Memory B cell (primary cell): ENCODE measurements at places on chromosomes 1 and 21.

DNA sequence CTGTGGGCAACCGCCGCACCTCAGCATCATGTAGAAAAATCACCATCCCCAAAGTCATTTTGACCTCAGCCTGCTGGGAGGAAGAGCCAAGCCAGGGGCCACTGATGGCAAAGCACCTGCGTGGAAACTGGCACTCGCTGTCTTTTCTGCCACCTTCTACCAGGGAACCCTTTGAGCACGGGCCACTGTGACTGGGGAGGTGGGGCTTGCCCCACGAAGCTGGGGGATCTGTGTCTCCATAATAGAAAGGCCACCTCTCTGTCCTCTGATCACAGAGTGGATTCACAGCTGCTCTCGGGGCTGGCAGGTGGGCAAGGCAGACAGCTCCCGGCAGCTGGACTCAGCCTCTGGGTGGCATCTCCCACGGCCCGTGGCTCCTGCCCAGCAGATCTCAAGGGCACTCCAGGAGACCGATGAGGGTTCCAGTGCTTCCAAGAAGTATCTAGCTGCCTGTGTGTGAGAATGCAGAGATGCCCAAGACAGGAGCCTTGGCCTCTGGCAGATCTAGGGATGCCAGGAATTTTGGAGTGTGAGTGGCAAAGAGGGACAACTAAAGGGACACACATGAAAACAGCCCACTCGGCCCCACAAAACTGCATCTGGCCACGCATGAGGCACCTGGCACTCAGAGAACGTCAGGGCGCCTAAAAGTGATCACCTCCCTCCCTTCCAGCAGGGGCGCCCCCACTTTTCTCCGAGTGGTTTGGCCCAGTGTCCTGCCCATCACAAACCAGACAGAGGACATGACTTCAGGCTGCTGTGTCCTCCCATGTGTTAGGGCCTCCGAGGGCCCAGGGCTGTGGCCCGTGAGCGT is 102.6 kb downstream of the PDE9A start:
- DNase-seq, result no peak

- no peak for DNase-seq
These were observed 73.3 kb upstream of the PAXBP1 start for GRCh38 chr21:32844653-32845436.

GRCh38 chr1:14222086-14222485 is 376.4 kb upstream of the KAZN start:
- DNase-seq, result no peak

- DNase-seq, result no peak
These were observed 286.6 kb downstream of the COL11A1 start for GRCh38 chr1:102821707-102822106.

GRCh38 chr1:58390091-58390490 is 156.4 kb downstream of the OMA1 start:
- DNase-seq, result no peak

GRCh38 chr1:41805771-41806471 is 112.8 kb downstream of the HIVEP3 start:
- no peak for DNase-seq

DNA sequence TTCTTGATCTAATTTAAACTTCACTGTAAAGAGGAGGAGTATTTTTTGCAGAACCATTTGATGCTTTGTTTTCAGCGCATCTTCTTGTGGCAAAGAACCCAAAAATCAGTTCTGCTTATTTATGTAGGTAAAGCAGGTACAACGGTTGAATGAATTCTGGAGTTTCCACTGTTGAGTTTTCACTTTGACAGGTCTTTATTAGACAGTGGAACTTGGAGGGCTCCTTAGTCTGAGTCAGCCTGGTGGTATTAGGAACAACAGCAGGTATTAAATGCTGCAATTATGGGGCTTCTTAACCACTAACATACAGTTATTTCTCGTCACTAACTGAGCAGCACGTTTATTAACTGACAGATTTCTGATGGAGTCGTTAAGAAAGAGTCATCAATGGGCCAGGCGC is 1.2 kb downstream of the LRIG2 start:
- no peak for DNase-seq
